ENCODE measurements at places on chromosomes 2 and 18. TPM values are rescaled to one million over a fixed set of nuclear protein-coding genes. Genes with fewer than 3 reads are reported as not detected.

The SULT1C3 gene
- not detected for total RNA-seq

The FAHD2B gene
- 15.4 TPM for total RNA-seq

The CD28 gene
- total RNA-seq: 1.6 TPM

The SLC5A7 gene
- not detected for total RNA-seq

The BMP10 gene
- total RNA-seq: not detected

The SKOR2 gene
- total RNA-seq: not detected

The RAD51AP2 gene
- total RNA-seq: not detected

The CRYBA2 gene
- total RNA-seq: not detected

The SLC35G4 gene
- total RNA-seq: not detected

The MSGN1 gene
- total RNA-seq: not detected

The ZNF638 gene
- 123 TPM for total RNA-seq

The IL1RN gene
- total RNA-seq: 5.4 TPM

The IMP4 gene
- 102 TPM for total RNA-seq

The RTP5 gene
- total RNA-seq: not detected

The LPIN2 gene
- 30.8 TPM for total RNA-seq

The LINC00305 gene
- not detected for total RNA-seq

The LCT gene
- total RNA-seq: not detected

The SNED1 gene
- 18.0 TPM for total RNA-seq

The ZFP36L2 gene
- 141 TPM for total RNA-seq

The PCARE gene
- total RNA-seq: 0.09 TPM

The UNC80 gene
- not detected for total RNA-seq

The ZNF513 gene
- 9.7 TPM for total RNA-seq

The IL36A gene
- total RNA-seq: not detected

The PAX8 gene
- 2.8 TPM for total RNA-seq

The NR4A2 gene
- total RNA-seq: 14.1 TPM

The ACMSD gene
- not detected for total RNA-seq

The NEB gene
- 3.6 TPM for total RNA-seq

The TRIM43 gene
- not detected for total RNA-seq

The ELOA2 gene
- total RNA-seq: not detected

The RAMP1 gene
- total RNA-seq: 27.1 TPM

The SLC30A3 gene
- not detected for total RNA-seq

The ERBB4 gene
- 0.88 TPM for total RNA-seq

The CCDC74A gene
- 1.7 TPM for total RNA-seq

The FAM110C gene
- 9.5 TPM for total RNA-seq

The DSEL gene
- total RNA-seq: 28.7 TPM

The AGXT gene
- 0.56 TPM for total RNA-seq

The PID1 gene
- 42.6 TPM for total RNA-seq

The FAM237A gene
- not detected for total RNA-seq

The B3GNT7 gene
- 7.2 TPM for total RNA-seq

The TNP1 gene
- not detected for total RNA-seq

The HAAO gene
- 3.1 TPM for total RNA-seq

All from omental fat pad (tissue), 4 donors.